ENCODE measurements at places on chromosomes 2 and 18.

DNA sequence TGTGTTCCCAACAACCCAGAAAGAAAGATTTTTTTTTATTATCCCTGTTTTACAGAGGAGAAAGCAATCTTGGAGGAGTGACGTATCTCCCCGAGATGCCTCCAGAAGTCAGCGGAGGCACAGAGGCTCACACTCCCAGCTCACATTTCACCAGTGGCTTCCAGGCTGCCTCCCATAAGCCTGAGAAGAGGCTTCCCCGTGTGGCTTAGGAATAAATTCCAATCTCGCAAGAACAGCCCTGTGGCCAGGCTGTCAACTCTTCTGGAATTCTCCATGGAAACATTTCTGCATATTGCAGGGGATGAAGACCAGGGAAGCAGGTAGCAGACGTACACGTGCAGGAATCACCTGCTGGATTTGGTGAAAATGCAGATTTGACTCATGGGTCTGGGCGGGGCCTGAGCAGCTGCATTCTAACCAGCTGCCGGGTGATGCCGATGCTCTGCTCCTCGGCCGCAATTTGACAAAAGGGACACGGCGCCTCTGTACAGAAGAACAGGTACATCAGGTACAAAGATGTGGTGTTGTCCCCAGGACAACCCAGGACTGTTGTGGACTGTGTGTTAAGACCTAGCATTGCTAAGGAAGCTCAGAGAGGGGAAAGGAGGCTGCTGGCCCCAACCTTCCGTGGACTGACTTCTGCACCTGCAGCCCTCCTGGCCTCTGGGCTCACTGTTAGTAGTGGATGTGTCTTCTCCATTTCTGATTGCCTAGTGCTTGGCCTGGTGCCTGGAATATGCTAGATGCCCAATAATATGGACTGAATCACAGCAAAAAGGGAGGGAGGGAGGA, 114.2 kb upstream of the ID2 start:
- no peak for DNase-seq

DNA sequence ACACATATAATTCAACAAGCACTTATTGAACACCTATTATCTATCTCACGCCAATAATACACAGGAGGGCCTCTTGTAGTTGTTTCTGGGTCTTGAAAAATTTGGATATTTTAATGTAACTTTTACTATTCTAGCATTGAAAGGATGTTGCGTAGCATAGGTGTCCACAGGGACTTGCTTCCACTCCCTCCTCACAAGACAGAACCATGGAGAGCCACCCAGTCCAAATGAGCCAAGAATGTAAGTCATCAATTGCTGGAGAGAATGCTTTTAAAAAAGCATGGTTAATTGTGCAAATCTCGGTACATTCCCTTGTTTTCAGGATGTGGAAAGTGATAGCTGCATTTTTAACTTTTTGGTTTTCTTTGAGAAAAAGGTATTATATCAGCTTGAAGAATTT, 46.8 kb downstream of the DOCK10 start:
- DNase-seq, result no peak

DNA sequence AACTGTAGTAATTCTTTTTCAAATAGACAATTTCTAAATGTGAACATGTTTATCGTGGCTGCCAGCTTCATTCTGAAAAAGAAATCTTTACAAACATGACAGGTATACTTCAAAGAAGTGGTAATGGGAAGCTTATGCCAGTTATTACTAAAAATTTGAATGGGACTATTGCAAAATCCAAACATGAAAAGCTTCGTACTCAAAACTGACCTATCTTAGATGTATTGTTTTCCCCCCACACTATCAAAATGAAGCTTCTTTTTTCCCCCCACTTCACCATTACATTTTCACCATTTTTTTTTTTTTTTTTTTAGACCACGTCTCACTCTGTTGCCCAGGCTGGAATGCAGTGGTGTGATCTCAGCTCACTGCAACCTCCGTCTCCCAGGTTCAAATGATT, 50.4 kb upstream of the SERTAD2 start:
- DNase-seq, result no peak

GRCh38 chr2:230414302-230414701, 1.7 kb upstream of the SP100 start:
- DNase-seq, result no peak
